ENCODE measurements at places on chromosomes 5 and 9.

- no peak for DNase-seq
Observed at GRCh38 chr5:63211448-63212132, 633.0 kb downstream of the LRRC70 start.

GRCh38 chr5:73018892-73019291 is 63.1 kb downstream of the FCHO2 start:
- no peak for DNase-seq

DNA sequence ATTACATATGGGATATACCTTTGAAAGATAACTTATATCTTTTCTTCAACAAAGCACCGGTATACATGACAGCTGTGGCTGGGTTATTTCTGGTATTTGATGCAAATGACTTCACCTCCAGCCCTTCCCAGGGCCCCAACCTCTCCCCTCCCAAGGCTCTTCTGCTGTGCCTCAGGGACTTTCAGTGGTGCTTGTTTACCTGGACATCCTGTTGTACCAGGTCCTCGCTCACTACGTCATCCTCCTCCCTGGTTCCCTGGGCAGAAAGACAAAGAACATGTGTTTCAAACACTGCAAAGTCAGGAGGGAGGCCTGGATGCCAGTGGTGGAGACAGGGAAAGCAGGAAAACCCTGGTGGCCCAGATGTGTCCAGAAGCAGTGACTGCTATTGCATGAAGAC is 23.4 kb downstream of the ANXA6 start:
- no peak for DNase-seq

- DNase-seq, result no peak
Observed at GRCh38 chr5:2634399-2635176, 116.9 kb downstream of the IRX2 start.

DNA sequence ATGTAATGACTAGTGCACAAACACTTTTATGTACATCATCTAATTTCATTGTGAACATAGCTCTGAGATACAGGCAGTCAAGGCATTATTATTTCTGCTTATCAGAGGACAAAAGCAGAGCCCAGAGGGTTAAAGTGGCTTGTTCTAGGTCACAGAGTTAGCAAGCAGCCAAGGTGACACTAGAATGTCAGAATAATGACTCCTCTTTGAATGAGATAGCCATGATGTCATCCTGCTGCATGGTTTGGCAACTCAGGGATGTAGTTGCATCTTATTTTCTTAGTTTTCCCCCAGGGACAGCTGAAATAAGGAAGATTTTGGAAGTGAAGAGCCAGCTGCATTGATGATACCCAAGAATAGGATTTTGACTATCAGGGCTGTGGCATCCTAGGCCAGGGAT is 54.4 kb downstream of the KCNV2 start:
- no peak for DNase-seq

- DNase-seq, result no peak
Observed at GRCh38 chr5:60161340-60161934, 267.9 kb upstream of the PDE4D start.

- no peak for DNase-seq
Observed at GRCh38 chr9:14471041-14471440, 157.1 kb upstream of the NFIB start.

GRCh38 chr5:109803854-109804253 is 114.1 kb downstream of the MAN2A1 start:
- no peak for DNase-seq

DNA sequence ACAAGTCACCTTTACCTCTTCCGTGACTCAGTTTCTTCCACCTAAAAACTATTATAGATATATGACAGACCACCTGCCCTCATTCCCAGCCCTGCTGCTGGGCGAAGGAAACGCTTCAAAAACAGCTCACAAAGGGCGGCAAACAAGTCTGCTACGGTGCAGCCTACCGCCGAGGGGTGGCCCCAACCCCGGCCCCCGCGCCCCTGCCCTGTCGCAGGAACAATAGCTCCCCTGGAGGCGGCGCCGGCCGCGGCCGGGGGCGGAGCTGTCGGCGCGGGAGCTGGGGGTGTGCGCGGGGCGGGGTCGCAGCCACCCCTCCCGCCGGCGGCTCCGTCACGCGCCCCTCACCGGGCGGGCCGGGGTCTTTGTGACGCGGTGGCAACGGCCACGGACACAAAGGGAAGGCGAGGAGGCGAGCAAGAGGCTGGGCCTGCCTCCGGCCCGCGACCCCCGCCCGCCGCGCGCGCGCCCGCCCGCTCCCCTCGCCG is at the start of gene TMEFF1:
Gene TMEFF1, plus strand, starts transcription at position 362 of the 488 bp plus-strand sequence. CDS start 396 bp downstream, outside the sequence.
- DNase-seq, result peak; percentile 39

- no peak for DNase-seq
Observed at GRCh38 chr5:90810211-90810610, 251.6 kb downstream of the ADGRV1 start.
